ENCODE measurements at places on chromosomes 1 and 21. TPM values are rescaled to one million over a fixed set of nuclear protein-coding genes. Genes with fewer than 3 reads are reported as not detected.

DENND2D gene
- 196 TPM for total RNA-seq

S100A7A gene
- total RNA-seq: not detected

OR2T33 gene
- not detected for total RNA-seq

- DNase-seq: peak; percentile 27
Measured at GRCh38 chr1:244046907-244047611, 4.0 kb upstream of the ZBTB18 start.

GRCh38 chr1:113027449-113027848, 45.5 kb upstream of the LRIG2 start:
- no peak for DNase-seq

DNA sequence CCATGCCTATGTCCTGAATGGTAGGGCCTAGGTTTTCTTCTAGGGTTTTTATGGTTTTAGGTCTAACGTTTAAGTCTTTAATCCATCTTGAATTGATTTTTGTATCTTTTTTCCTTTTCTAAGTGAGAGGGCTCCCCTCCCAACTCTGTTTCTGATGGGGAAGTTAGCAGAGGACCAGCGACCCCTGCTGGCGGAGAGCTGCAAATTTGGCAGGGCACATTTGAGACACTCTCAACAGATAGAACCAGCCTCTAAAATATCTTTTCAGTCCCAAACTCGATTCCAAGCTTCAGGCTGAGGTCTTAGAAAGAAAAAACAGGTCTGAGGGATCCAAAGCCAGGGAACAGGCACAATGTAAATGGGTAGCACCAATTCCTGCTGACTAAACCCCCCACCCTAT, 32.5 kb downstream of the LRRC3 start:
- no peak for DNase-seq

ZBTB7B gene
- total RNA-seq: 34.7 TPM

GRCh38 chr1:186535388-186536133, 74.6 kb upstream of the PDC start:
- no peak for DNase-seq

DNA sequence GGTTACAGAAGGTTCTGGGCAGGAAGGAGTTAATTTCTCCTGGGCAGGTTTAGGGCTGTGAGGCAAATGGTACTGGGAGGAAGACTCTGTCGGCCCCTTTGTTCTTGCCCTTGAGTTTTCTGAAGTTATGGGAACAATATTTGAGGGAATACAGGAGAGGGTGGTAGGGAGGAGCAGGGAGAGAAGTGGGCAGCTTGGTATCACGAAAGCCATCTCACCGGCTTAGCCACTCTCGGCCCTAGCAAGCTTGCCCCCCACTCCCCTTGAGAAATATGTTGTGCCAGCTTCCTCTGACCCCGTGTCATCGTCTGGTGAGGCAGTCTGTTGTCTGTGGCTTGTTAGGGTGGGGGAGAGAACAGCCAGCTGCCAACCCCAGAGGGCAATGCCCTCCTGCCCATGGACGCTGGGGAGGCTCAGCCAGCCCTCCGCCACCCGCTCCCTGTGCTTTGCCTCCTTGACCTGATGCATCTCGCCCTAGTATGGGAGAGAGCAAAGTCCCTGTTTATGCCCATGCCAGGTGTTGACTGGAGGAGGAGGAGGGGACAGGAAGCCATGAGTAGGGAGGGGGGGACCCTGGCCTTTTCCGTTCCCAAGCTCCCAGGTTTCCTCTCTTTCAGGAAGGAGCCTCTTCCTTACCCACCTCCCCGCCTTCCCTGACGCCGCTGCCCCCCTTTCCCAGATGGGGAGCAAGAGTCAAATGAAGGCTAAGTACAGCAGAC, 1.2 kb downstream of the EFNA1 start:
- DNase-seq: no peak

DNA sequence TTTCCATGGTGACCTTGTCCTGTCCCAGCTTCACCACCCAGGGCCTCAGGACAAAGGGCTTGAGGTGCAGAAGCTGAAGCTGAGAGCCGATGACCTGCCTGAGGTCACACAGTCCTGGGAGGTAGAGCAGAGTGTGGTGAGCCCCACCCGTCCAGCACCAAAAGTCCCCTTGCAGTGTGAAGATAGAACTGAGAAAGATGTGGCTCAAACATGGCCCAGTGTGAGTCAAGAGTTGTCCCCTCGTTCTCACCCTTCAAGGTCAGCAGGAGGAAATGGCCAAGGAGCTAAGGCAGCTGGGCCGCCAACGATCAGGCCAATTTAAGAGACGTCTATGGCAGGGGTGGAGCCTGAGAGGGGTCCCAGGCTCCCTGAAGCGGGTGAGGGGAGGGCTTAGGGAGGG, 157.5 kb upstream of the KLHDC7A start:
- DNase-seq: no peak

DNA sequence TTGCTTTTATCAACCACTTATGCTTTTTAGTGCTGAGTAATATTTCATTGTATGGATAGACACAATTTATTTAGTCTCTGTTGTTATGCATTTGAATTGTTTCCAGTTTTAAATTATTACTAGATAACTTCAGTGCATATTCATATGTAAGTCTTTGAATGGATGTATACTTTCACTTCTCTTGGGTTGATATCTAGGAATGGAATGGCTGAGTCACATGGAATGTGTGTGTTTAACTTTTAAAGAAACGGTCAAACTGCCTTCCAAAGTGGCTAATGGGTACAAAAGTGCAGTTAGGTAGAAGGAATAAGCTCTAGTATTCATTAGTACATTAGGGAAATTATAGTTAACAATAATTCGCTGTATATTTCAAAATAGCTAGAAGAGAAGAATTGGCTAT, 82.4 kb downstream of the NPHS2 start:
- DNase-seq: no peak

Data from CD8-positive, alpha-beta memory T cell (primary cell).